Kidney capillary endothelial cell (primary cell): ENCODE measurements at places on chromosomes 6 and 20.
A peak's percentile ranks its signal among the peaks of the same experiment; 100 is the strongest.

- no peak for DNase-seq
Observed at GRCh38 chr6:169833258-169833794, 81.9 kb downstream of the ERMARD start.

DNA sequence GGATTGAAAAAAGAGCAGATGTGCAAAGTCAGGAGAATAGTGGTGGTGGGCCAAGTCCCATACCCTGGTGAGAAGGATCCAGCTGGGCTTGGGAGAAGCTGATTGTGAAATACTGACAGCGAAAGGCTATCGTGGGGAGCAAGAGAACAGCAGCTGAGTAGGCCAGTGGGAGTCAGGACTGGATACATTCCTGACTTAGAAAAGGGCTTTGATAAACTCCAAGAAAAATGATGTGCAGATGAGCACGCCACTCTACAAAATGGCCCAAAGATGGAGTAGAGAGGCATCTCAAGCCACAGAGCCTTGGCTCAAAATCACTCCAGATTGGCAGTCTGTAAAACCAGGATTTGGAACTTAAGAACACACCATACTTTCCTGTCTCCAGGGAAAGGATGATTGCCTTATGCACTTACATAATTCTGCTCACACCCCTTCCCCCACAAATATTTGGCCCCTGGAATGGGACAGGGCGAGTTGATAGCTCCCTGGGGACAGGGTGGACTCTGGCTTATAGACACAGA lies 578.7 kb downstream of the MAFB start:
- no peak for DNase-seq

DNA sequence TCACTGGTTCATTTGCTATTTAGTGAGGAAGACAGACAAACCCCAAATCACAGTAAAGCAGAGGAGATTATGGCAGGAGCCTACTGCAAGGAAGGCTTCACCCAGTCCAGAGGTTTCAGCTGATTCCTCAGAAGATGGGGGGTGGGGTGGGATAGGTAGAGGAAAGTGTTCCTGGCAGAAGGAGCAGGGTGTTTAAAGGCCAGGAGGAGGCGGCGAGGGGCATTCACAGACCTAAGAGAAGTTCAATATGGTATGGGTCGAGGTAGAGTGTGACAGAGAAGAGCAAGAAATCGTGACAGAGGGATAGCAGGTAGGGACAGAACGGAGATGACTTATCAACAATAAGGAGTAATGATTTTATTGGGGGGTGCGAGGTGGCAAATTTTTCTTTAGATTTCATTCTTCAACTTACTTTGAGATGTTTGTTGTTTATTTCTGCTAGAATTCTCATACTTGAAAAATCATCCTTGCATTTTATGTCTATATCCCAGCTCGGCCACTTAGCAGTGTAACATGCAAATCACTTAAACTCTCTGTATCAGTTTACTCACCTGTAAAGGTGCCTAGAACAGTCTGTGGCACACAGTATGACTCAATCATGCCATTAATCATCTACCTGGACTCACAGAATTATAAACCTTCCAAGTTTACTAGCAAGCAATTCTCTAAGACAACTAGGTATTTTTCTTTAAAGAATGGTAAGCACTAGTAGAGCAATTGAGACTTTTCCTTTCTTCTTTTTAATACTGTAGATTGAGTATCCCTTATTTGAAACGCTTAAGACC lies 176.7 kb downstream of the REV3L start:
- no peak for DNase-seq

DNA sequence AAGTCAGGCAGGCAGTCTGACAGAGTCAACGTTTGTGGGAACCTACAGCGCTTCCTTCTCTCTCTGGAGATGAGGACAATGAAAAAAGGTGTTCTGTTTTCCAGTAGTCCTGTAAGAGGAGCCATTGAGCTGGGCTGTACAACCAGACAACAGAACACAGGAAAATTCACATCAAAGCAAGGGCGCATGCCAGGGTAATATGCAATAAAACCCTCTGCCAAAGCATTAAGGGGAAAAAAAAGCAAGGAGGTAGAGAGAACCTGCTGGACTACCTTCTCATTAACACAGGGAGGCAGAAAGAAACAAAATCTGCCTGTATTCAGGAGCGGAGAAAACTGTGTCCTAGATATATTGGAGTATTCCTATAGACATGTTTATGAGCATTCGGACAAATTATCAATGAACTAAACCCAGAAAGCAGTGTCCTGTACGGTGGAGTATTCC lies 1.3 kb downstream of the RNF24 start:
- DNase-seq, result peak; percentile 65

- no peak for DNase-seq
Observed at GRCh38 chr20:10954137-10954840, 280.5 kb upstream of the JAG1 start.

DNA sequence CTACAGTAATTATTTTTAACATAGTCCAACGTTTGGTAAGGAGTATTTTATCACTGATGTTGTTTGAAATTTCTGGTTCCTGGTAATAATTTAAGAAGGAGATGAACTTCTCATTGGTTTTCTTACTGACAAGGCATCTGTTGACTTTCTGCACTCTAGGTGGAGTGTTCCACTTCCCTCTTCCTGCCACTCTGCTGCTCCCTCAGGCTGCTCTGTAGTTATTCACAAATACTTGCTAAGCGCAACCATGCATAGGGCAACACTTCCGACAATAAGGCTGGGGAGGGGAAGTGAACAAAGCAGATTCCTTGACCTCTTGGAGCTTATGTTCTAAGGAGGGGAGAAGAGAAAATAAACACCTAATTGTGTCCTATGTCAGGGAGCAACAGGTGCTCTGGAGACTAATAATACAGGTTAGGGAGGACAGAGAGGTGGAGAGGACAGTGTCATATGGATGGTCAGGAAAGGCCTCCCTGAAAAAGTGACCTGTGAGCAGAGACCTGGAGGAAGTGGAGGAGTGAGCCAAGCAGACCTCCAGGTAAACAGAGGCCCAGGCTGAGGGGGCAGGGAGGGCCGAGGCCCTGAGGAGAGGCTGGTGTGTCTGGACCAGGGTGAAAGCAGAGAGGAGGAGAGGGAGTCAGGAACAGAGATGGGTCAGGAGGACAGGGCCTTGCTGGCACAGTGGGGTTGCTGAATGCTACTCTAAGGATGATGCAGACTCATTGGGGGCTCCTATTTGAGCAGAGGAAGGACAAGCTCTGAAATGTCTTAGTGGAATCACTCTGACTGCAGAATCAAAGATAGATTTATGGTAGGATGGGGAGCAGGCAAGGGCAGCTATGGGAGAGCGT lies 134.8 kb upstream of the SLC24A3 start:
- DNase-seq, result no peak

- DNase-seq, result no peak
Observed at GRCh38 chr6:135701426-135701825, 150.1 kb upstream of the PDE7B start.

- DNase-seq, result no peak
Observed at GRCh38 chr20:49966861-49967260, 15.9 kb upstream of the SNAI1 start.

- DNase-seq, result peak; percentile 28
Observed at GRCh38 chr6:43368259-43369160, 937 bp downstream of the ZNF318 start.

DNA sequence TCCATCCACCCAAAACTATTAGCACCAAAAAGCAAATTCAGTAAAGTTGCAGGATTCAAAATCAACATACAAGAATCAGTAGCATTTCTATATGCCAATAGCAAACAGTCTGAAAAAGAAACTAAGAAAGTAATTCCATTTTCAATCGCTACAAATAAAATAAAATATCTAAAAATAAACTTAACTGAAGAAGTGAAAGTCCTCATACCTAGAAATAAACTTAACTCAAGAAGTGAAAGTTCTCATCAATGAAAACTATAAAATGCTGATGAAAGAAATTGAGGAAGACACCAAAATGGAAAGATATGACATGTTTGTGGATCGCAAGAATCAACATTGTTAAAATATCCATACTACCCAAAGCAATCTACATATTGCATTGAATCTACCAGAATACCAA lies 103.0 kb upstream of the ARID1B start:
- DNase-seq, result no peak
